Body of pancreas (tissue), 4 donors: ENCODE measurements at places on chromosomes 5 and 9. TPM values are rescaled to one million over a fixed set of nuclear protein-coding genes. Genes with fewer than 3 reads are reported as not detected.
A peak's percentile ranks its signal among the peaks of the same experiment; 100 is the strongest.

DNA sequence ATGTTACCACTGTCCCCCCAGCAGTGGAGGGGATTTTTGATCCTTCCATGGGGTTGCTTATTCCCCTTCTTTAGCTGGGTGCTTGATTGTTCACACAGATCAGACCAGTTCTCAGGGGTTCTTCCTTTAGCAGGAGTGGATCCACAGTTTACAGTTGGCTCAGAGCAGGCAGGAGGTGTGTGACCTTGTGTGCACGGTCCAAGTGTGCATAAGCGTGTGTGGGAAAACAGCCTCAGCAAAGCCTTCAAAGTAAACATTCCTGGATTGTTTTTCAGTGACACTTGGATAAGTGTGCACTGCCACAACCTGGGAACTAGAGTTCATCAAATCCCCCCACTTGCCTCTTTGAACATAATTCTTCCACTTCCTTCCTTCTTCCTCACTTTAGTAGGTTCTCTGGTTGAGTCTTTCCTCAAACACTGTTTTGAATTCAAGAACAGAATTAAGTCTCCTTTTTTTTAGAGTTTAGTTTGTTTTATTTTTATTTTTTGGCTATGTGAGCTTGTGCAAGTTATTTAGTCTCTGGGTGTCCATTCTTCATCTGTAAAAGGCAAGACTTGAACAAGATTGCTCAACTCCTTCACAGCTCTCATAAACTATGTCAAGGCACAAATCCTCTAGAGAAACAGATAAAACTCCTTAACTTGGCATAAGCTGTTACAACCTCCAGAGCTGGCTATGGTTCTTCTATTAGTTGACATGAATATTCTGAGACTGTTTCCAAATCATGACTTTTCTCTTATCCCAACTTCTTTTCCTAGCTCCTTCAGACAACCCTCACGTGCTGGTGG lies 78.0 kb downstream of the OSMR start:
- DNase-seq, result no peak

The AFAP1L1 gene
- 2.9 TPM for total RNA-seq

The ARL14EPL gene
- not detected for total RNA-seq

- no peak for DNase-seq
Measured at GRCh38 chr9:130532426-130533080, 46.8 kb upstream of the FUBP3 start.

- no peak for DNase-seq
Measured at GRCh38 chr5:2173151-2173834, 290.6 kb upstream of the IRX4 start.

DNA sequence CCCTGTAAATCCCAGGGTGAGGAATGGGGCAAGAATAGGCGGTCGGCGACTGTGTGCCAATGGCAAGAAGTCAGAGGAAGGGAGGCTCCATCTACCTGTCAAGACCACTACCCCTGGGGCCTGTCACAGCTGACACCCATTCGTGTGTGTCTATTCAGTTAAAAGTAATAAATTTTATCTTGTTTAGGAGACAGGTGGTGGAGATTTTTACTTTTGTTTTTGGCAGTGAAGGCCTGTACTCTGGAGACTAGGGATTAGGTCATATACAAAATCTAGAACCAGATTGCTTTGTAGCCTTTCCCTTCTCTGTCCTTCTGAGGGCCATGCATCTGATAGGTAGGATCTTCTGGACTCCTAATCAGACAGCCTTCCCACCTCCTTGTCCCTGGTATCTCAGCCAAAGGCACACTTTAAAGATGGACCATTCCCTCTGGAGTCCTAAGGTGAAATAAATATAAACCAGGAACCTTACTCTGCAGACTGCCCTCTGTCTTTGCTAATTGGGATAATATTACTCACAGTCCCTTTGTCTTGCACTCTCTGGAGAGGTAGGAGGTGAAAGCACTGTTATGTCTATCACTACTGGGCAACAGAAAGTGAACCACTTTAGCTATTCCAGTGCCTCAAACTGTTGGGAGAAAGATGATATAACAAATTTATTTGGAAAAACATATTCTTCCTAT lies 213.2 kb upstream of the ACTBL2 start:
- no peak for DNase-seq

The LRRC19 gene
- not detected for total RNA-seq

The FLT4 gene
- 6.3 TPM for total RNA-seq

GRCh38 chr9:100083448-100084127 lies 15.2 kb downstream of the ERP44 start:
- no peak for DNase-seq

The LHX2 gene
- not detected for total RNA-seq

GRCh38 chr9:24464319-24464951 lies 81.3 kb downstream of the IZUMO3 start:
- no peak for DNase-seq

DNA sequence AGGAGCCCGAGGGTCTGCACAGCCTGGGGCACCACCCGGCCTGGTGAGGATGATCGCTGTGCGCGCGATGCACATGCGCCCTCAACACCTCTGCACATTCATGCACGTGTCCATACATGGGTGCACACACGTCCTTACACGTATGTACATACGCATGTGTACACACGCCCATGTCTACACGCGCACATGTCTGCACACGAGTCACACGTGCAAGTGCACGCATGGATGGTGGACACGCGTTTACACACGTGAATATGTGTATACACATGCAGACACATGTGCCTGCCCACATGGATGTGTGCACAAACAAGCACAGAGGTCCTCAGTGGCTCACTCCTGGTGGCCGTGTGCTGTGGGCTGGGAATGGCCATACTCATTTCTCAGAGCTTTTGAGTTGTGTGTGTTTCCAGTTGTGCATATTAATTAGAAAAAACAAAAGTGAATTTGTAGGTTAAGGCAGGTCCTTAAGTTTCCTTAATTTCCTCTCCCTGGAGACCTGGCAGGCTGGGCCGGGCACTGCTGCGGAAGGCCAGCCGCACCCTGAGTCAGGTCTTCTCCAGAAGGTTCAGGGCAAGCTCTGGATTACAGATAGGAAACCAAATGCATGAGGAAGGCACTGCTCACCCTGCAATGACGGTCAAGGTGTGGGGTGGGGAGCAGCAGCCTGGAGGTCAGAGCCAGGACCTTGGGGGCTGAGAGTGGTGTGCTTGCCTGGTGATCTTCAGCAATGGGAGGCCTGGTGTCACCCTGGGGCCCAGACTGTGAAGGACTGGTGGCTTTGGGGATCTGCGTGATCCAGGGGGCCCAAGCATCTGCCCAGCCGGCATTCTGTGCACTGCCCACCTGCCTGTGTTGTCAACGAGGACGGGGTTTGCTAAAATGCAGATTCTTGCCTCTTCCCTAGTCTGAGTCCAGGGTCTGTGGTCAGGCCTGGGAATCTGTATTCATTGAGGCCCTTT lies 1.3 kb upstream of the RNU6ATAC start:
- DNase-seq, result peak; percentile 45

GRCh38 chr5:32275396-32275741 lies 37.4 kb downstream of the MTMR12 start:
- DNase-seq, result no peak

DNA sequence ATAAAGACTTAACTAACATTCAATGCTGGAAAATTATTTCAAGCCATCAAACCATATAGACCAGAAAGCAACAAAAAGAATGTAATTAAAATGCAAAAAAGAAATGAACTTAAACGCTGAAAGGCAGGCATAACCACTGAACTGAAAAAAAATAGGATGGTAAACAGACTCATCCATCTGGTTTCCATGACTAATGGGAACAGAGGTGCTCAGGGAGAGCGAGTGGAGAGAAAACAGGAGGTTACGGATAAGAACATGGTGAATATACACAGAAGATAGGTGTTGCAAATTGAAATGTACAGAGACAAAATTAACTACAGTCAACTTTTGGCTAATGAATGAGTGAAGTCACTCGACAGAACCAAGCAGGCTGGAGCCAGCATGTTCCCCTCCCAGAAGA lies 43.5 kb upstream of the RNF38 start:
- DNase-seq, result no peak

The MVB12B gene
- total RNA-seq, result 9.9 TPM

The RETREG1 gene
- 11.9 TPM for total RNA-seq

The CTXN3 gene
- total RNA-seq, result not detected

DNA sequence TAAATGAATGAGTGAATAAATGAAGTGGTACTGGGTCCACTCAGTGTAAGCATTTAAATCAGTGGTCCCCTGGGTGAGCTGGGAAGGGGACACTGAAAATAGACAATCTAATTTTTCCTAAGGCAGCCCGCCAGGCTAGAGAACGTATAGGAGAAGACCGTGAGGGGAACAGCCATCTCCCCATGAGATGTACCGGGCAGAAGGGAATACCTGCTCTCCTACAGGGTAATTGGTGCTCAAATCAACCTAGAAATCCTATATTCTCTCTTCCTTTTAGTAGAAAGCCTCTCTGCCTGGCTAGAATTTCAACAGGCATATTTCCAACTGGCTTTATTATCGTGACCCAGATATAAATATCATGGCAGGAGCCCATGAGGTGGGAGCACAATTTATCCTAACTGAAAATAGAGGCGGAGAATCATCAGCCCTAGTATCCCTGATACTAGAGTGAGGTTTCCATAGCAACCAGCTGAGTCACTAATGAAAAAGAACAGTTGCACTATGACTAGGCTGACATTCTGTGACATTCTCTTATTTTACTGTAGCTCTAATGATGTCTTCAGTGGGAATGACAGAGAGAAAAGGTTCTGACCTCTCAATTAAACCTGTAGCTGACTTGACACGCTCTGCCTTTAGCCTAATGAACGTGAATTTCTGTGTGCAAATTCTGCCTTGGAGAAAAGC lies 96.5 kb upstream of the CAST start:
- no peak for DNase-seq

GRCh38 chr5:133818031-133818431 lies 150.4 kb downstream of the C5orf15 start:
- peak; percentile 94 for DNase-seq

DNA sequence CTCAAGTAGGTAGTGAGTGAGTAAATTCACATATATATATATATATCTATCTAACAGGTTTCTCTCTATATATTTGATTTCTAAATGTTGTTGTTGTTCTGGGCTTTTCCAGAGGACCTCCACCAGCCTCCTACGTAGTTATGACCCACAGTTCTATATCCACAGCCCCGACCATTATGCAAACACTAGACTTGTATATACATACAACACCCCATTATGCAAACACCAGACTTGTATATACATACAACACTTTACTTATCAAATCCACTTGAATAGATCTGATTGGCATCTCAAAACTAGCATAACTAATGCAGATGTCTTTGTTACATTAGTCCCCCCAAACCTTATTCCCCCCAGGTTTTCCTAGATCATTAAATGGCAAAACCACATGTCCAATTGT lies 108.7 kb downstream of the JAKMIP2 start:
- DNase-seq, result no peak

- DNase-seq, result no peak
Measured at GRCh38 chr9:116868201-116868600, 181.1 kb downstream of the TRIM32 start.

DNA sequence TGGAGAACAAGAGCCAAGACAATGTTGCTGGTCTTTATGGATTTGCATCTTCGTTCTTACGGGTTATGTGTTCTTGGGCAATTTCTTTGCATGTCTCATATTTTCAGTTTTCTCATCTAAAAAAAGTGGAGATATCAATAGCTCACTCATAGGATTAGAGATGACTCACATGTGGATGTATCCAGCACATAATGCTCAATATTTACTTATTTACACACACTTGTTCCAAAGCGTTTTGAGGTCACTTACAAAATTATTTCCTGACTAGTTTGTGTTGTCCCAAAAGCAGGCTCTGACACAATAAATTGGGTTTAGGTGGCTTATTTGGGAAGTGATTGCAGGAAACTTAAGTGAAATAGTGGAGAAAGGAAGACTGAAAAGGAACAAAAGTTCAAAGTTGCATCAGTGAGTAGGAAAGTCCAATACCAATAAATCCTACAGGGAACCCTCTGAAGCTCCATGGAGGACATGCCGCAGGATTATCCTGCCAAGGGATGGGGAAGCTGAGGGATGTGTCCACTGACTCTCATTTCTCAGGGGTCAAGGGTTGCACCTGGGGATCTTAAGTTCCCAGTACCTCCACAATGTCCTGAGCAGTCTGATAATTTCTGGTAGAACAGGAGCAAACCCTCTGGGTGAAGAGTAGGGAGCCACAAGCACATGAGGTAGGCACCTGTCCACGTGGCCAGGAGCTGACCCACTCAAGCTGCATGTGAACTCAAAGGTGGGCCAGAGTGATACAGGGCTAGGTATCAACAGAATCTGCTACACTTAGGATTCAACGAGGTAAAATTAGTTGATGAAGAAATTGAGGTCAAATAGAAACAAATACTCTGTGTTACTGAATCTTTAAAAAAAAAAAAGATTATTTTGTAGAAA lies 37.4 kb upstream of the SLC44A1 start:
- no peak for DNase-seq

The SPATA31D4 gene
- not detected for total RNA-seq

DNA sequence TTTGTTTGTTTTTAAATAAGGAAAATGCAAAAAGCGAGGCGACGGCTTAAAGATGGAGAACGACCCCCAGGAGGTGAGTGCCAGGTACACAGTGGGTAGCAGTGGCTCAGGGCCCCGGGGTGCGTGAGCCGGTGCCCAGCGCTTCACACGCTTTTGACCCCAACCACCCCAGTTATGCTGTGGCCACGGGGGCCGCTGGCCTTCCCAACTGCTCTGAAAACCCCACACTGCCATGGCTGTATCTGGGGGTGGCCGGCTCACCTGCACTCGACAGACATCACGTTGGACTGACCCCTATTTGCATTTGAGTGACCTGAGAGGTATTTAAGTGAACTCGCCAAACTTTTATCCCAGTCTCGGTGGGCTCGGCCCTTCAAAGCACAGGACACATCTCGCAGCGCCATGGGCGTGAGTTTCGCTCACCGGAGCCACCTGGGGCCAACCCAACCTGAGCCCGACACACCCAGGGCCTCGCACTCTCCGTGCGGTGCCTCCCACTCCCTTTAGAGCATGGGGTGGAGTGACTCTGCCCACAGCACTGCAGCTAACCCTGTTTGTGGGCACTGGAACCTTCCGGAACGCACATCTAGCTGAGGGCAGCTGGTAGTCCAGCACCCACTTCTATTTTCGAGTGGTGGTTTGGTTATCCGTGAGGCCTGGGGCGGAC lies 13.7 kb upstream of the AJM1 start:
- DNase-seq, result no peak

DNA sequence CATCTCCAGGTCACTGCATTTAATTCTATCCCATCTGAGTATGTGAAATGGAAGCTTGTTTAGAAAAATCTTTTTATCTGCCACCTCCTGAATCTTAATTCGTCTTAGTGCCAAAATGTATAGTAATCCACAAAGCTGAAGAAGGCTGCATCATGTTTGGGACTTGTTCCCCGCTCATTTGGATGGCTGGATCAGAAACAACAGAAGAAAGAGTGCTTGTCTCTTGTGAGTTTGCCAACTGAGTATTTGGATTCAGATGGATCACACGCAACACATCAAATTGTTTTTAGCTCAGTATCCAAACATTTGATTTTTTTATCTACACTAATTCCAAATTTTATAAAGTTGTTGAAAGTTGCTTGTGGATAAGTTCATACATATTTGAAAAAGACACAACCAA lies 197.2 kb upstream of the PAPPA start:
- DNase-seq, result no peak

GRCh38 chr9:128607642-128608350 lies 48.9 kb downstream of the DYNC2I2 start:
- DNase-seq, result peak; percentile 98

GRCh38 chr5:79205965-79206364 lies 30.0 kb upstream of the JMY start:
- DNase-seq, result no peak

The SHC3 gene
- 6.9 TPM for total RNA-seq

The PCDHGB4 gene
- total RNA-seq, result 4.9 TPM

GRCh38 chr9:134509281-134509680 lies 132.3 kb upstream of the COL5A1 start:
- DNase-seq, result no peak
